ENCODE measurements at places on chromosomes 6 and 20.

- DNase-seq, result no peak
Observed at GRCh38 chr20:4835244-4836177, 113.8 kb downstream of the PRND start.

GRCh38 chr20:38515631-38516030 is 43.0 kb downstream of the RALGAPB start:
- no peak for DNase-seq

GRCh38 chr6:2810092-2810671 is 31.5 kb downstream of the SERPINB1 start:
- no peak for DNase-seq

DNA sequence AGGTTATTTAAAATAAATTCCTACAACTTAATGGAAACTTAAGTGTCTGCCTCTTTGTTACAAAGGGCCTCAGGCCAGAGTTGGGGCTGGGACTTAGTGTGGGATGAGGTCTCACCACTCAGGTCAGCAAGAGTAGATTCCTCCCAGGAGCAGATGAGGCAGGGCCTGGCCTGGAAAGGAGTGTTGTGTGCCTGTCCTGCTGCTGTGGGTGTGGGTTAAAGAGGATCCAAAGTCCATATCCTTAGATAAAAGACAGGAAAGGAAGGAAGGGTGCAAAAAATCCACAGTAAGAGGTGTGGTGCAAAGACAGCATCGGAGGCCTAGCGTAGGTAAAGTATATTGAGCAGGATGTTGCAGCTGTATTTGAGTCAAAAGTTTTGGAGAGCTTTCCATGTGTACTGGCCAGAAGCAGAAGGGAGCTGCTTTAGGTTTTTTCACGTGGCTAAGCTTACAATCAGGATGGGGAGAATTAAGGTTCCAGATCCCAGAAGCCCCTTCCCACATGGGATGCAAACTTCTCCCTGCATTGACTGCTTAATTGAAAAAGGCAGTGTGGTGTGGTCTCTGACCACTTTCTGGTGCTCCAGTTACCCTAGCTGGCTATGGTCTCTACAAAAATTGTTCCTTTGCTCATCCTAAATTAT is 12.8 kb upstream of the PLCG1 start:
- DNase-seq, result no peak

DNA sequence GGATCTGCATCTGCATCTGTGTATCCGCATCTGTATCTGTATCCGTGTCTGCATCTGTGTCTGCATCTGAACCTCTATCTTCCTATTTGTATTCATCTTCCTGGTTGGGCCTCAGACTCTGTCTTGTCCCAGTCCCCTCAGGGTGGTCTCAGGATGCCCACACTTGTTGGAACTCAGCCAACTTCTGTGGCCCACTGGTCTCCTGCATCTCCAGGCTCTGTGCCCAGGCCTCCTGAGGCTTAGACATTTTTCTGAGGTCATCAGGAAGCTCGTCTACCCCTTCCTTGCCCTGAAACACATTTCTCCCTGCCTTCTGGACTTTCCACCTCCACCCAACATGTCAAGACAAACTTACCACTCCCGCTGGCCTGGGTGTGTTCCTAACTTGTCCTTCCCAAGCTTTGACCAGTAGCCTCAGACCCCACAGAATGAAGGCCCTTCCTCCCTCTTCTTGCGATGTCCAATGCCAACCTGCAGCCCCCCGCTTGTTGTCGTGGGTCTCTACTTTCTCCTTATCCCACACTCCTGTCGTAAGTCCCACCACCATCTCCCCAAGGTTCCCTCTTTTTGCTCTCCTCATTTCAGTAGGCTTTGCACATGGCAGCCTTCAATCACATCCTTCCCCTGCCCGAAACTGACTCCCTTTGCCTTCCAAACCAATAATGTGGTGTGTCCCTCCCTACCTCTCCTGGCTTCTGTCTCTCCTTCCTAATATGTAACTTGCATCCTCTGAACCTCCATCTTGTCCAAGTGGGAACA is 176.5 kb downstream of the DLL1 start:
- no peak for DNase-seq

GRCh38 chr6:62285612-62286469 is at the start of gene KHDRBS2:
KHDRBS2 (minus strand) TSS chr6:62286225.
- DNase-seq, result peak; percentile 2

DNA sequence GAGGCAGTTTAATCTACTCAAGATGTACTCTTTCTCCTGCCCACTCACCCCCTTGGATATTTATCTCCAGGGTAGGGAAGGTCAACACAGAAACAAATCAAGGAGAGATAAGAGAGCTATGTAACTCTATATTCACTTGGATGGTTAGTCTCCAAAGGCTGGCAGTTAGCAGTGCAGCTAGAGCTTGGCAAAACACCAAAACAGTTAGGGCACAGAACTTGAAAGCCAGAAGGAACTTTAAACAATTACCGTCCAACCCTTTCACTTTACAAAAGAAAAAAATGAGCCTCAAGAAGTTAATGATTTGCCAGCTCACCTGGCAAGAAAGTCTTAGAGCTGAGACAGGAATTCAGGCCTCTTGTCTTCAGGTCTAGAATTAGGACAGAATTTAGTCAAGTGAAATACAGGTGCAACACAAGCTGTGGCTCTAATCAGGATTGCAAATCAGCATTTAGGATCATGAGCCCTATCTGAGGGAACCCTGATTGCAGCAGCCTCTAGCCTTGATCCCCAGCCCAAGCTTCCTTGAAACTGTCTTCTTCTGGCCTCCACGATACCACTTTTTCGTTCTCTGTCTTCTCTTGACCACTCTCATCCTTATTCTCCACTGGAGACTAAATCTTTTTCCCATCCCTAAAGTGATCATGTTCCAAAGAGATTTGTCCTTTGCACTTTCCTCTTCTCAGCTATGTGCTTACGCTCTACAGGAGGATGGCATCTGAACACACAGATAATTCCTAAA is 14.9 kb downstream of the NEDD9 start:
- no peak for DNase-seq

DNA sequence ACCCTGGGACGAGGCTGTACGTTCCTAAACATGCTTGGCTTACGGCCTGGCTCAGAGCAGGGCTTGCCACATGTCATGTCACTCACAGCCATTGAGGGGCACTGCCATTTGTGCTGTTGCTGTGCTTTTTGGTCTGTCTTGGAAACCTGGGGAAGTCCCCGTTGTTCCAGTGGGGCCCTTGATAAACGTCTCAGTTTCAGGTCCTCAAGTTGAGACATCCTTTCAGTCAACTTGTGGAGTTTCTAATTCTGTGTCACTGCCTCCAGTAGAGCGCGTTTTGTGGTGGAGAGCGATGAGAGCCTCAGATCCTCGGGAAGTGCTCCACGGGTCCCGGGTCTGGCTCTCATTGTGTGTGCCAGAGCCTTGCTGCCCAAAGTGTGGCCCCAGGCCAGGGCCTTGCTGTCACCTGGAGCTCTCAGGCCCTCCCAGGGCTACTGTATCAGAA is 43.0 kb upstream of the CCR6 start:
- peak; percentile 38 for DNase-seq

- DNase-seq, result no peak
Observed at GRCh38 chr6:64477391-64477790, 841.8 kb downstream of the PHF3 start.

GRCh38 chr6:34717466-34717865 is 20.9 kb upstream of the ILRUN start:
- no peak for DNase-seq

- DNase-seq, result no peak
Observed at GRCh38 chr6:44219815-44220784, 3.3 kb upstream of the SLC29A1 start.
